ENCODE measurements at places on chromosomes 13 and 19. TPM values are rescaled to one million over a fixed set of nuclear protein-coding genes. Genes with fewer than 3 reads are reported as not detected.
A peak's percentile ranks its signal among the peaks of the same experiment; 100 is the strongest.

Gene IGFL3
- total RNA-seq, result 3.3 TPM

- no peak for DNase-seq
Observed at GRCh38 chr13:45907503-45907902, 56.0 kb upstream of the SIAH3 start.

DNA sequence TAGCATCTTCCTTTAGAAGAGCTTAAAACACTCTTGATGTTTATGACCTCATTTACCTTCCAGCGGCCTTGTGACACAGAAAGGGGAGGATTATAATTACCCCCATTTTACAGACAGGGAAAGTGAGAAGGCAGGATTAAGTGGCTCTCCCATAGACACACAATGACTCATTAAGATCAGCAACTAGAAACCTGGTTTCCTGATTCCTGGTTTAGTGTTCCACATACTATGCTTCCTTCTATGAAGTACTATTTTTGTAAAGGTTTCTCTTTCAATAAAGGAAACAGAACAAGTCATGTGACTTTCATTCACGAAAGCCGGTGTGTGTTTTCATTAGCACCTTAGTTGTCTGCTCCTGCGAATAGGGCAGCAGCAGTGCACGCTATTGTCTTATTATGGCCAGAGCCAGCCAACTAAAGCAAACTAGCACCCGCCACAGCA, 8.3 kb downstream of the IRS2 start:
- DNase-seq, result peak; percentile 43

- DNase-seq, result no peak
Observed at GRCh38 chr13:68368922-68369321, 1138.8 kb upstream of the PCDH9 start.

- DNase-seq, result no peak
Observed at GRCh38 chr13:112851107-112852038, 117.6 kb upstream of the MCF2L start.

DNA sequence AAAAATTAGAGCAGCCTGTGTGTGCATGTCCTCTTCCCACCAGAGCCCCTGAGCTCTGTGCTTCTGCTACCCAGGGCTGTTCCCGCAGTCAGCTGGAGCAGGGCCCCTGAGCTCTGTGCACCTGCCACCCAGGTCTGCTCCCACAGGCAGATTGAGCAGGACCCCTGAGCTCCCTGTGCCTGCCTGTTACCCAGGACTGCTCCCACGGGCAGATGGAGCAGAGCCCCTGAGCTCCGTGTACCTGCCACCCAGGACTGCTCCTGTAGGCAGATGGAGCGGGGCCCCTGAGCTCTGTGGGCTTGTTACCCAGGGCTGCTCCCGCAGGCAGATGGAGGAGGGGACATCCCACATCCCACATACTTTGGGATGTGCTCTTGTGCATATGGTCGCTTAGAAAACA, 186.8 kb upstream of the SOX1 start:
- DNase-seq, result no peak

DNA sequence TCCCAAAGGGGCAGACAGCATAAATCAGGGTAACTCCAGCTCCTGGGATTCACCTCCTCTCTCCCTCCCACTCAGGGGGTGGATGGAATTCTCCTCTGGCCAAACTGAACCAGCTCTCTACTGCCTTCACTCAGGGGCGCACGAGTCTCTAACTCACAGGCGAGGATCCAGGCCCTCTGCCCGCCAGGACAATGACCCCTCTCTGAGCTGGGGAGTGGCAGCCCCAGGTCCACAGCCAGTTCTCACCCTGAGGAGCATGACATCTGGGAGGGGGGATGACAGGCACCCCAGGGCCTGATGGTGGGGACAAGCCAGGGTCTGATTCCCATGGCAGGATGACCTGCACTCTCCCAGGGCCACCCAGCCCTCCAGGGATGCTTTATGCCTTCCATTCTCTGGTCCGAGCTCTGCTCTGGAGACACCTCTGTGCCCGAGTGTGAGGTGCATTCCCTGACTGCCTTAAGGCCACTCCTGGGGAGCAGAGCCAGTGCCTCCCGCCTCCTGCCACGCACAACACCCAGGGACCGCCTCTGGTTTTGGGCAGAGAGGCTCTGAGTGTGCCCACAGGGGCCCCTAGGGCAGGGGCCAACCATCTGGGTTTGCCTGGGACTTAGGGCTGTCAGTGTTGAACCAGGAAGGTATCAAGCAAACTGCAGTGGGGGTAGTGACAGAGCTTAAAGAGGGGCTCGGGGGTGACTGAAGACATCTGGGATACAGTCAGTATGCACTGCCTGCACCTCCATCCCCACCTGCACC, 66.2 kb downstream of the GNG7 start:
- no peak for DNase-seq
